ENCODE measurements at places on chromosomes 12 and 14.

DNA sequence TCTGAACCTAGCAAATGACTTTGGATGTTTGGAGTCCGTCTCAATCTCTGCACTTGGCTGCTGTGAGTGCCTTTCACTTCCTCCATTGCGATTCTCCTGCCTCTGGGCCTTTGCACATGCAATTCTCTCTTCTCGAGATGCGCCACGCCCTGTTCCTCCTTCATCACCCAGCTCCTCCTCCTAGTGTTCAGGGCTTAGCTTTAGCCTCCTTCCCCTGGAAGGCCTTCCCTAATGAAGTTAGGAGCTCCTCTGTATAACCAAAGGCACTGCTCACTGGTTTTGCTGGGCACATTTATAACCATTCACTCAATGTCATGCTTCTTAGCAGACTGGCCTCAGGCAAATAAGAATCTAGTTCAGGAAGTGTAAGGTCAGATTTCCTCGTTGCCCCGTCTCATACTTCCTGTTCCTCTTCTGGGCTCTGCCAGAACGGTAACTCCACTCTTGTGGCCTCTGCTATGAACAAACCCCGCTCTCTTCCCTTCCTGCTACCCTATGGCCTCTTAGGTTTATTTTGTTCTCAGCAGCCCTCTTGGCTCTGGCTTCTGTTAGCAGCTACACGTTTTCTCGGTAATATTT, 171.4 kb downstream of the CRADD start:
- no peaks in the 10 kb centered on the region for H3K36me3 ChIP-seq
- no peak for DNase-seq
- peaks cover 2% of the 10 kb centered on the region for H3K4me1 ChIP-seq
- H3K4me3 ChIP-seq, result no peak overlapping the region
- H3K27ac ChIP-seq, result no peak overlapping the region

DNA sequence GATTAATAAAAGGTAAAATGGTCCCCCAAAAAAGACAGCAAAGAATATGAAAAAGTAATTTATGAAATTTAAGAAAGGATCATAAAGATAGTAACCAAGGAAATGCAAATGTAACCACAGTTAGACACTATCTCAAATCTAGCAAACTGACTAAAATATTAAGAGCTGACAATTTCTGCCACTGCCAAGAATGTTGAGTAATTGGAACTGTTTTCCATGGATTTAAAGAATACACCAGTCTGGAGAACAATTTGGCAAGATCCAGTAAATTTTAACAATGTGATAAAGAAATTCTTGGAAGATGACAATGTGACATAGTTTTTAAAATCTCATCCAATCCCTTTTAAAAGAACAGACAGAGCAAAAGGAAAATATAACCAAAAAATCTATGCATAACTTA, 798.0 kb upstream of the MGAT4C start:
- DNase-seq, result no peak
- H3K36me3 ChIP-seq, result no peaks in the 10 kb centered on the region
- H3K27me3 ChIP-seq, result no peaks in the 10 kb centered on the region
- H3K27ac ChIP-seq, result no peak overlapping the region
- H3K4me1 ChIP-seq, result no peaks in the 10 kb centered on the region
- no peak overlapping the region for H3K4me3 ChIP-seq

DNA sequence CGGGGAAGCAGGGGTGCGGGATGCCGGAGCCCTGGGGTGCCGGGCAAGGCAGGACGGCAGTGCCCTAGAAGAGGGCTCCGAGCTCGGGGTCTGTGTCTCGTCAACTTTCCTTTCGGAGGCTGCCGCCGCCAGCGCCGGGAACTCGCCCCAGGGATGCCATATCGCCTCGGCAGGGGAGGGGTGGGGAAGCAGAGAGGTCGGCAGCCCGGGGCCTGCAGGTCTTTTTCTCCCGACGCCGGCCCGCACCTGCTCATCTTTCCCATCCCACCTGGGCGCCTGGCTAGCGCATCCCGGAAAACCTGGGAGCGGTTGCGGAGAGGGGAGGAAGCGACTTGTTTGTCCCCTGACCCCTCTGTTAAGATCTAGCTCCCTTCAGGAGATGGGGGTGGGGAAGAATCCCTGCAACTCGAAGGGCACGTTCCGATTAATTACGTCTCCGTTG, 547 bp downstream of the CNTN1 start:
- H3K27me3 ChIP-seq, result no peaks in the 10 kb centered on the region
- H3K36me3 ChIP-seq, result no peaks in the 10 kb centered on the region
- no peaks in the 10 kb centered on the region for H3K4me1 ChIP-seq
- no peak for DNase-seq
- H3K27ac ChIP-seq, result peak overlapping the region; percentile 12

GRCh38 chr14:64563696-64564095, 13.9 kb downstream of the PPP1R36 start:
- H3K27me3 ChIP-seq, result no peaks in the 10 kb centered on the region
- no peak overlapping the region for H3K27ac ChIP-seq
- no peaks in the 10 kb centered on the region for H3K4me1 ChIP-seq

DNA sequence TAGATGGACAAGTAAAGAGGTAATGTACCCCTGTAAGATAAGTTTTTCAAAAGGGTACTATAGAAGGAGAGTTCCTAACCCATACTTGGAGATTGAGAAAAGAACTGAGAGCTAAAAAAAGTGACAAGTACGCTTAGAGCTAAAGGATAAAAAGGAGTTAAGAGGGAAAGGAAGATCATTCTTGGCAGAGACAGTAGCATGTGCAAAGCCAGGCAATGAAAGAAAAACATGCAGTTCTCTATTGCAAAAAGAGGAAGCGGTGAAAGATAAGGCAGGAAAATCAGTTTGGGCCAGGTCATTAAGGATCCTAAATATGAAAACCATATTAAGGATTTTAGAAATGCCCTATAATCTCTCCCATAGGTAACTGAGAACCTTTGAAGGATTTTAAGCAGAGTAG, 500.4 kb upstream of the GARIN6 start:
- no peak overlapping the region for H3K4me3 ChIP-seq
- no peaks in the 10 kb centered on the region for H3K27me3 ChIP-seq
- no peak for DNase-seq
- no peak overlapping the region for H3K27ac ChIP-seq

- no peak for DNase-seq
- H3K27me3 ChIP-seq, result no peaks in the 10 kb centered on the region
- no peak overlapping the region for H3K4me3 ChIP-seq
- H3K4me1 ChIP-seq, result no peaks in the 10 kb centered on the region
Measured at GRCh38 chr12:164207-164606, 49.8 kb downstream of the SLC6A12 start.

GRCh38 chr12:46494424-46494823, 121.9 kb upstream of the SLC38A2 start:
- peaks cover 19% of the 10 kb centered on the region for H3K4me1 ChIP-seq
- no peak overlapping the region for H3K4me3 ChIP-seq
- H3K27me3 ChIP-seq, result no peaks in the 10 kb centered on the region
- DNase-seq, result no peak
- H3K27ac ChIP-seq, result no peak overlapping the region
- H3K36me3 ChIP-seq, result no peaks in the 10 kb centered on the region

DNA sequence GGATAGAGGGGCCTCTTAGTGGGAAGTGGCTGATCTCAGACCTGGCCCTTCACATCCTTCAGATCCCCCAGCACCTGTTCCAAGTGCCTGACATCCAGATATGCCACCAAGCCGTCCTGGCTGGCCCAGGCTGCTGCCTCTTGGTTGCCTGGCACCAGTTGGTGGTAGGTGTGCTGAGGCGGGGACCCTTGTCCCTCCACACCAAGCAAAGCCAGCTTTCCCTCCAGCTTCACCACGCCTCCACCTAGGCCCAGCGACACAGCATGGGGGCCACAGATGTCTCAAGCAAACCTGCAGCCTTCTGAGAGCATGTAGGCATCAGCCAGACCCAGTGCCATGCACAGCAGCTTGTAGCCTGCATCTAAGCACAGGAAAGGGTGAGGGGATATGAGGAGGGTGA, 3.5 kb upstream of the CD63 start:
- H3K27me3 ChIP-seq, result no peaks in the 10 kb centered on the region
- H3K27ac ChIP-seq, result no peak overlapping the region
- H3K4me3 ChIP-seq, result no peak overlapping the region
- no peaks in the 10 kb centered on the region for H3K36me3 ChIP-seq
- peaks cover 8% of the 10 kb centered on the region for H3K4me1 ChIP-seq

- H3K36me3 ChIP-seq, result no peaks in the 10 kb centered on the region
- no peak overlapping the region for H3K4me3 ChIP-seq
- no peak overlapping the region for H3K27ac ChIP-seq
- no peak for DNase-seq
- H3K27me3 ChIP-seq, result no peaks in the 10 kb centered on the region
- no peaks in the 10 kb centered on the region for H3K4me1 ChIP-seq
Measured at GRCh38 chr14:99768381-99768780, 24.8 kb upstream of the EML1 start.
